ENCODE measurements at places on chromosomes 3 and 15.

DNA sequence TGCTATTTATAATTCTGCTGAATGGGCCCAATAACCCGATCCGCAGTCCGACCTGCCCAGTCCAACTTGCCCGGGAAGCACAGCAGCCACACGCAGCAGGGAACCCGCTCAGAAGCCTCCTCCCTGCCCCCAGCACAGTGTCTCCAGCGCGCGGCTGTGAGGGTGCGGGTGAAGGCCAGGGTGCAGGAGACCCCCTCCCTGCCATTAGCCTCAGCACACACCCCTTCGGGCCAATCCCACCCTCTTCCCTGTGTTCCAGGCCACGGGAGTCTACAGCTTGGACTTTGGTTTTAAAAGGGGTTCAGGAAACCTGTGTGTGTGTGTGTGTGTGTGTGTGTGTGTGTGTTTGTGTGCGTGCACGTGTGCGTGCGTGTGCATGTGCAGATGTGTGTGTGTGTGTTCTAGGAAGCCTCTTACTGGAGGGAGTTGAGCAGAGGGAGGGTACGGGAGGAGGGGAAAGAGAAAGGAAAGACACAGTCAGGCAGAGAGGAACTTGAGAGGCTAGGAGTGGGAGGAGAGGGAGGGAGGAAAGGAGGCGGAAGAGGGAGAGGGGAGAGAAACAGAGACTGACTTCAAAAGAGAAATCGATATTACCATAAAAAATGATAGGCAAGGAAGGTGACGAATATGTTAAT is 34.2 kb downstream of the ATP2B2 start:
- no peak for DNase-seq

DNA sequence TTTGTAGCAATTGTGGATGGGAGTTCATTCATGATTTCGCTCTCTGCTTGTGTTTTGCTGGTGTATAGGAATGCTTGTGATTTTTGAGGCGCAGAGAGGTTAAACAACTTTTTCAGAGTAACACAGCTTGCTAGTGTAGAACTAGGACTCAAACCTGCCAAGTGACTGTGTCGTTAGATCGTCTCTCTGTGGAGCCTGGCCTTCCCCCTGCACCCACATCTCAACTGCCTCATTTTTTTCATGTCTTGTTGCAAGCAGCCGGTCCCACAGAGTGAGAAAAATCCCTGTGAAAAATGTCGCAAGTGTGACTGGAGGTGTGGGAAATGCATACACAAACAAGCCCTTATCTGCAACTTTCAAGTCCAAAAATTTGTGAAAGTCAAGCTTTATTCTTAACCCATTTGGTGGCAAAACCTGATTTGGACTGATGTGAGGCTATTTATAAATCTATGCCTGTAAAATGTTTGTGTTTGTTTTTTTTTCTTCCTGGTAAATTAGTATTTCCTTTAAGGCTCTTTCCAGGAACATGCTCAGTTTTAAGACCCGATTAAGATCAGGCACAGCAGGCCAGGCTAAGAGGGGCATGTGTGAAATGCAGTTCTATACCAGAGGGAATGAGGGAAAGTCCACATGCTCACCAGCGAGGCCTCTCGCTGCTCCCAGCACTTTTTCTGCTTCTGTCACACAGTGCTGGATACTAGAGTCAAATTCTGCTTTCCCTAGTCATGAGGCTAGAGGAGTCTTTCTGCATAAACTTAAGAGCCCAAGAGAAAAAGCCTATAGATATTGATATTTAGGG is 25.8 kb downstream of the ST6GAL1 start:
- no peak for DNase-seq

DNA sequence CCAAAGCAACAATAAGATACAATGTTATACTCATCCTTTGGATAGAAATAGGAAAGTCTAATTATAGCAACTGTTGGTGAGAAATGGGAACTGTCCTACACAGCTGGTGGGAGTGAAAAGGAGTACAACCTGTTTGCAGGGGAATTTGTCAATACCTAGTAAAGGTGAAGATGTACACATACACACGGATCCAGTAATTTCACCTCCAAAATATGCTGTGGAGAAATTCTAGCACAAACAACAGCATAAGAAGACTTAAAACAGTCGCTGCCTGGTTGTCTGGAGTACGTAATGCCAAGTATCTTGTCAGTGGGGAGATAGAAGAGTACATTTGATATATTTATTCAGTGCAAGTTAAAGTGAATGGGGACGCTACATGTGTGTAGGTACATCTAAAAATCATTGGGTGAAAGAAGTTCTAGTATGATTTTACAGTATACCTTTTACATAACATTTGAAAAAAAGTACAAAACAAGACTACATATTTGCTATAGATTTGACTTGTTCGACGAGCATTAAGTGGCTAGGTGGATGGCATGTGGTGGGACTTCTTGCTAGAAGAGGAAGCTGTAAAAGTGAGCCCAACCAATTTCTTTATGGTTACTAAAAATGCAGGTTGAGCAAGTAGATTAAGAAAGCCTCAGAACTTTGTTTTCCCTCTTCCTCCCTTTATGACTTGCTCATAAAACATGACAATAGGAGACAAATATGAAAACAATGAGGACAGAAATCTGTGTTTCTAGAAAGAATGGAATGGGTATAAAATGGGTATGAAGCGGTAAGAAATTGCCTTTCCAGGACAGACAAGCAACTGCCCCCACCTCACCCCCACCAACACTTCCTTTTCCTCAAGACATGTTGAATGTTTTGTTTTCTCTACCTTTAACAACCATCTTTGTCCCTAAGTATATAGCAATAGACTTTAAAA is 50.2 kb upstream of the CCR4 start:
- no peak for DNase-seq

GRCh38 chr3:194673761-194674160 is 1.8 kb upstream of the LSG1 start:
- DNase-seq = no peak

DNA sequence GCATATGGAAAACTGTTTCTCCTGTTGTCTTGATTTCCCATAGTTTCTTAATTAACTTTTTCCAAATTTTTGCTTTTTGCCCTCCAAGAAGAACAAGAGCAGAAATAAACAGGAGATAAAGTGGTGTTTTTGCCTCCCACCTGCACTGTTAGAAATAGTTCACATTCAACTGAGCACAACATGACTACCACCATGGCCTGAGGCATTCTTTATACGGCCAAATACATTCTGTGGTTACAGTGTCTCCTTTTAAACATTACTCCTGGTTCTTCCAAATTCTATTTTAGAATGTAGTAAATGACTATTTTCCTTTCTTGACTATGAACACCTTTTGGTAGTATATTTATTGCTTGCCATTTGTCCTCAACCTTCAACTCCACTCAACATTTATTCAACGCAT is 98.5 kb downstream of the LARS2 start:
- no peak for DNase-seq

GRCh38 chr15:48868536-48868935 is 9.4 kb upstream of the EID1 start:
- DNase-seq = no peak

GRCh38 chr3:46549989-46550388 is 16.1 kb downstream of the LRRC2 start:
- DNase-seq = no peak

DNA sequence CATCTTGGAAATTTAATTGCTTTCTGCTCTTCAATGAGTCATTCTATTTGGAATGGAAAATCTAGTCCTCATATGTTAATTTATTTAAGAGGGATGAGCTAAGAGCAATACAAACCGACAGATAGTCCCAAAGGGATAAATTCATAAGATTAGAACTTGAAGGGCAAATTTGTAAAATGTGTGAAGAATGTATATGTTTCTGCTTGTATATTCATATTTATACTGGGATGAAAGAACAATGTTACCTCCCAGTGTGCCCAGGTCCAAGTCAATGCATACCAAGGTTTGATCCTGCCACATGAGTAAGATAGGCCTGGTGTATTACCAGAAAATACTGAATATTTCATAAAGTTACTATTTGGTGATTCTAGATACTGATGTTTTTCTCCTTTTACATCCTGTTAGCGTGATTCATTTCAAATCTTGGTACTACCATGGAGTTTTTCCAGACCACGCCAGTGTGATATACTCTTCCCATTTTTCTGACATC is 255.6 kb upstream of the SEMA6D start:
- no peak for DNase-seq

- no peak for DNase-seq
These were observed 3.3 kb downstream of the OXTR start for GRCh38 chr3:8766148-8766547.

DNA sequence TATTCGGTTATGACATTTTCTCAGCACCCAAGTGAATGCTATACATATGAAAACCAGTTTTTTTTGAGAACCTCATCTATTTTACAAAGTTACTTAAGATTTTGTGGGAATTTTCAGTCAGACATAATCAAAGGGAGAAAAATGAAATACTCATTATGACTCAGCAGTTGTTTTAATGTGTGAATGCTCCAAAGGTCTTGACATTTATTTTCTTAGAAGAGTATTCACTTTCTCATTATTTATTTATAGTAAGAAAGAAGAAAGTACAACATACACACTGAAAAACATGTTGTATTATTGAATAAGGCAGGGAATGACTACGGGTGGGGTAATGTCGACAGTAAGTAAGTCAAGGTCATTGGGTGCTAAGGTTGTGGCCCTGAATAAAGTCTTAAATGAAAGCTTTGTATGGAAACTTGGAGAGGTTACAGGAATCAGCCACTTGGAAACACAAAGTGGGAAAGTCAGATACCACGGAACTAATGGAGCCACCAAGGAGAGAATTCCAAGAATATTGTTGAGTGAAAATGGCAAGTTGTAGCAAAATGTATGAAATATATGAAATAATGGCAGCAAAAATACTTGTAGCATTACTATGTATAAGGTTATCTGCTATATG is 844.5 kb downstream of the TBL1XR1 start:
- DNase-seq = no peak

DNA sequence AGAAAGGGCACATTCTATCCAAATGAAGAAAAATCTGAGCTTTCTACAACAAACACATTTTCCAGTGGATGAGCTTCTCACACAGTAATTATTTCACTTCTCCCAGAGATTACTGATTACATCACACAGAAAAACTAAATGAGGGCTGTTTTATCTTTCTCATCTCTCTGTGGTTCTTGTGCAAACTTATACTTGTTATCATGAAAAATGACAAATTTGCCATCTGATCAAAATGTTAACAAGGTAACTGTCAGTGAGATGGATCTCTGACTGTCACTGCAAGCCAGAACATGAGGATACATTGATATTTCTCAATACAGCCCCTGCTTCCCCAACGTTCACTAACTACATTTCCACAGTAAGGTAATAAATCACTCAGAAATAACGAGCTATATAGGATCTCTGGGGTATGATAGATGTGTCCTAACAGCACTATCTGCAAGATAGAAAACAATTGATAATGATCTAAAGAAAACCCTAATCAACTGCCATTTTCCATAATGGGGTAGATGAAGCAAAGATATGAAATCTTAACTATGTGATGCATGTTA is 829.3 kb upstream of the CFAP20DC start:
- DNase-seq = no peak

- DNase-seq = no peak
These were observed 48.1 kb downstream of the UBP1 start for GRCh38 chr3:33392144-33392543.

GRCh38 chr3:121362035-121362734 is 183.6 kb downstream of the POLQ start:
- no peak for DNase-seq

DNA sequence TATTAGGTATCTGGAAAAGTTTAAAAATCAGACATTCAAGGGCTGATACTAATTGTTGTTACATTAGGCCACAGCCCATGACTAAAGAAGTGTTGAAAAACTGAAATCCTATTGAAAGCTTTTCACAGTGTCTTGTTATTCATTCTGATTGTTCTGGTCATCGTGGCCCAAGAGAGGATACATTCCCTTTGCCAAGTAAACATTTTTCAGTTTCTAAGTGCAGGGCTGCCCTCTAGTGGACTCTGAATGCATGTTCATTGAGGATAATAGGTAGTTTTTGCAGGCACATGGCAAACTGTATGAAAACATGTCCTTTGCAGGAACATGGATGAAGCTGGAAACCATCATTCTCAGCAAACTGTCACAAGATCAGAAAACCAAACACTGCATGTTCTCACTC is 181.1 kb downstream of the MYRIP start:
- DNase-seq = no peak

All from activated CD8-positive, alpha-beta memory T cell treated with anti-CD3 and anti-CD28 coated beads for 4 hours (primary cell).